ENCODE measurements at places on chromosomes 13 and 19.
A peak's percentile ranks its signal among the peaks of the same experiment; 100 is the strongest.

DNA sequence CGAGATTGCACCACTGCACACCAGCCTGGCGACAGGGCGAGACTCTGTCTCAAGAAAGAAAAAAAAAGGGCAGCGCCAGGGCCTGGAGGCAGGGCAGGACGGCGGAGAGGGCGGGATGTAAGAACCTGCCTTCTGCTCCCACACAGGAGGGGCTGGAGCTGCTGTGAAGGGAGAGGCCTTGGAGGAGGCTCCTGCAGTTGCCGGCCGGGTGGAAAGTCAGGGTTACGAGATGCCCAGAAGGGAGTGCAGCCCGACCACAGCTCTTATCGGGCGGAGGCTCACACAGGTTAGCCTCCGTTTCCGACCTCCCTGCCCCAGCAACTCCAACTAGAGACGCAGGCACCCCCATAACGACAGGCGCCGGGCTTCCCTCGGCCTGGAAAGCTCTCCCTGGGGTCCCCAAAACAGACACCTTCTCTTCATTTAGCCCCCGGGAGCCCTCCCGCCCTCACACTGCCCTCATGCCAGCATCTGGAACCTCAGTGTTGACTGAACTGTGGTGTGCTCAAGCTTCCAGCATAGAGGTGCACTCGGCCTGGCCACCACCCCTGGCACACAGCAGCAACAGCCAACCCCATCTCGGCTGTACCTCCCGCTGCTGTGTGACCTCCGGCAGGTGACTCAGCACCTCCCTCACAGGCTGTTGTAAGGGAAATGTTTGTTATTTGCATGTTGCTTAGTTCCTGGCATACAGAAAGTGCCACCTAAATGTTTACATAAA, 1.4 kb downstream of the PLPP2 start:
- DNase-seq, result peak; percentile 83

DNA sequence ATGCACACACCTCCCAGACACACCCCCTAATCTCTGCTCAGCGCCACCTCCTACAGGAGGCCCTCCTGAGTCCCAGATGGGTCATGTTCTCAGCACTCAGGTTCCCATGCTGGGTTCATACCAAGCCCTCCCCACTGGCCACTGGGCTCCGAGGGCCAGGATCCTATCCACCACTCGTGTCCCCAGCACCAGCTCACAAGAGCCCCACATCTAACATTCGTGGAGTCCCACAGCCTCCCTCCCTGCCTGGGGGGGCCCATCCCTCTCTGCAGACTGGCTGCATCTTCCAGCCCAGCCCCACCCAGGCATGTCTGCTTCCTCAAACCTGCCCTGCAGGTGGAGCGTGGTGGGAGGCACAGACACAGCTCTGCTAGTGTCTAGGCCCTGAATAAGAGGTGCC, 227.4 kb downstream of the TUBA3C start:
- DNase-seq, result no peak

DNA sequence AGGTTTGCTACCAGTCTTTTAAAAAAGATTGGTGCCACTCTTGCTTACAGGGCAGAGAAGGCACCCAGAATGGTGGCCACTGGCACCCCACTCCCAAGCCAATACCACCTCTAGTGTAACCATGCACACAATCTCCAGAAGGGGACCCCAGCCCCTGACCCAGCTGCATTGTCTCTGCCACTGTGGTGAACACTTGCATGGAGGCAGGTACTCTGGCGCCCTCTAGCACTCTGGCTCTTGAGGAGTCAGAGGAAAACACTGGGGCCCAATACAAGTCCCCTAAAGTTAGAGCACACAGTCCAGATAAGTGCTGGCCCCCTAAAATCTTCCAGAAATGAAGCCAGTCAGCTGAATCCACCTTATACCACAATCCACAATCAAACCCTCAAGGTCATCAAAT, 6.0 kb downstream of the ERVV-1 start:
- no peak for DNase-seq

GRCh38 chr19:46356149-46357055, 9.5 kb downstream of the PPP5C start:
- no peak for DNase-seq

GRCh38 chr13:61084988-61085387, 330.7 kb downstream of the PCDH20 start:
- DNase-seq, result no peak

- DNase-seq, result no peak
Measured at GRCh38 chr19:34075661-34076091, 96.6 kb upstream of the LSM14A start.

DNA sequence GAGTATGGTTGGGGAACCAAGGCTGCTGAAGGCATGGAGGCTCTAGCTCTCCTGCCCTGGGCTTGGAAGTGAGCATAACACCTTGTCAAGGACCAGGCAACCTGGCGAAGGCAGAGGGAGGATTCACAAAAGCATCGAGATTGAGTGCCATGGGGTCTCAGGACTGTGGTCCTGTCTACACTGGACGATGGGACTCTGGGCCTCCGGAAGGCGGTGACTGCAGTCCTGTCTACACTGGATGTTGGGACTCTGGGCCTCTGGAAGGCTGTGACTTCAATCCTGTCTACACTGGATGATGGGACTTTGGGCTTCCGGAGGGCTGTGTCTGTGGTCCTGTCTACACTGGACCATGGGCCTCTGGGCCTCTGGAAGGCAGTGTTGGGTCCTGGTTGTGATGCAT, 290.4 kb downstream of the TEX29 start:
- DNase-seq, result no peak

DNA sequence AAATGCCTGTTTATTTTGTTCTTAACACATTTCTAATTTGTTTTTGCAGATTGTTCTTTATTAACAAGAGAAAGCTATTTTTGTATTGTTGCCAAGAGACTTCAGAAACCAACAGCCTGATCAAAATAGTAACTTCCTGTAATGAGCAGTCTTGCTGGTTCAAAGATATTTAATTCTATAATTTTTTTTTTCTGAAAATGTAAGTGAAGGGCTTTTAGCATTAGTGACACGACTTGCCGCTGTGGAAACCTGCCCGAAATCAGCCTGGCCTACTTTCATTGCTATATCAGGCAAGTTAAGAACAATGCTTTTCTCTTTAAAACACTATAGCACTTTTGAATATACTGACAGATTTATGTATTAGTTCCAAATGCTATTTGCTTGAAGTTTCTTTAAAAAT, 374.3 kb downstream of the EFNB2 start:
- no peak for DNase-seq

GRCh38 chr19:33156334-33156733, 24.4 kb downstream of the WDR88 start:
- no peak for DNase-seq

GRCh38 chr13:44932171-44932849, 57.0 kb downstream of the NUFIP1 start:
- DNase-seq, result no peak

DNA sequence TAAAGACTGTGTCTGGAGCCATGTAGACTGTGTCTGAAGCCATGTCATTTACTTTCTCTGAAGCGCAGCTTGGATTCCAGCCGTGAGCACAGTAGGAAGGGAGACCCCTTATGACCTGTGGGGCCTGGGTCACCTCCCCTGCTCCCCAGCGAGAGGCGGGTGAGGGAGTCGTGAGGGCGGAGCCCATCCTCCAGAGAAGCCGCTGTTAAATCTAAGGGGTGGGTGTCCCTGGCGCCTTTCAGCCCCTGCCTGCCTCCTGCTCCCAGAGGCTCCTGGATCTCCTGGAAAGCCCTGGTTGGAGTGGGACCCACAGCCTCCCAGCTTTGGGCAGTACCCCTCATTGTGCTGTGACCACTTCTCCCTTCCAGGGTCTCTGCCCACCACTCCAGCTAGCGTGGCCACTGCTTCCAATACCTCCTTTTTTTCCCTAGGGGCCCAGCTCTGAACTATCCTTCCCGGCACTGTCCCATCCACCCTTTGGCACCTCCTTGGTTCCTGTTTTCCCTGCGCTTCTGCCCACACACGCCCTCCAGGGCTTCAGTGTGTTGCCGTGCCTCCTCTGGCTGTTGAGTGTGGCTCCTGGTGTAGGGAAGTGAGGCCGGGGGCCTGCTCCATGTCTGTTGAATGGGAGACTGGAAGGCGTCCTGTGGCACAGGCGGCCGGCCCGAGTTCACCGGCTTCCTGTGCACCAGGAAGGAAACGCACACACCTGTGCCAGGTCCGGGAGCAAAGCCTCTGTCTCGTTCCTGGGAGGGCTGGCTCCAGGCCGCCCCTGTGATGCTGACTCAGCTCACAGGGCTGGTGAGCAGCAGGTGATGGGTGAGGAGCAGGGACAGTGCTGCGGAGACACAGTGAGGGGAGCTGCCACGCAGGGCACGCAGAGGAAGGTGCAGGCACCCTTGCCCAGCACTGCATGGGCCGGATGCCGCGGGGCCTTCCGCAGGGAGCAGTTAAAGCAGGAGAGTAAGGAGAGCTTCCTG, 29.4 kb downstream of the ATP4B start:
- DNase-seq, result no peak

GRCh38 chr13:74289861-74290773, 155.9 kb upstream of the KLF12 start:
- no peak for DNase-seq

- DNase-seq, result no peak
Measured at GRCh38 chr19:56153507-56153906, 12.4 kb downstream of the ZNF444 start.

- peak; percentile 60 for DNase-seq
Measured at GRCh38 chr19:41531438-41532311, 44.3 kb upstream of the CEACAM21 start.

- DNase-seq, result no peak
Measured at GRCh38 chr13:66853564-66853963, 376.6 kb downstream of the PCDH9 start.

- DNase-seq, result peak; percentile 62
Measured at GRCh38 chr19:5536337-5536894, 31.3 kb downstream of the TINCR start.

- no peak for DNase-seq
Measured at GRCh38 chr13:97134364-97135095, 87.6 kb upstream of the MBNL2 start.

DNA sequence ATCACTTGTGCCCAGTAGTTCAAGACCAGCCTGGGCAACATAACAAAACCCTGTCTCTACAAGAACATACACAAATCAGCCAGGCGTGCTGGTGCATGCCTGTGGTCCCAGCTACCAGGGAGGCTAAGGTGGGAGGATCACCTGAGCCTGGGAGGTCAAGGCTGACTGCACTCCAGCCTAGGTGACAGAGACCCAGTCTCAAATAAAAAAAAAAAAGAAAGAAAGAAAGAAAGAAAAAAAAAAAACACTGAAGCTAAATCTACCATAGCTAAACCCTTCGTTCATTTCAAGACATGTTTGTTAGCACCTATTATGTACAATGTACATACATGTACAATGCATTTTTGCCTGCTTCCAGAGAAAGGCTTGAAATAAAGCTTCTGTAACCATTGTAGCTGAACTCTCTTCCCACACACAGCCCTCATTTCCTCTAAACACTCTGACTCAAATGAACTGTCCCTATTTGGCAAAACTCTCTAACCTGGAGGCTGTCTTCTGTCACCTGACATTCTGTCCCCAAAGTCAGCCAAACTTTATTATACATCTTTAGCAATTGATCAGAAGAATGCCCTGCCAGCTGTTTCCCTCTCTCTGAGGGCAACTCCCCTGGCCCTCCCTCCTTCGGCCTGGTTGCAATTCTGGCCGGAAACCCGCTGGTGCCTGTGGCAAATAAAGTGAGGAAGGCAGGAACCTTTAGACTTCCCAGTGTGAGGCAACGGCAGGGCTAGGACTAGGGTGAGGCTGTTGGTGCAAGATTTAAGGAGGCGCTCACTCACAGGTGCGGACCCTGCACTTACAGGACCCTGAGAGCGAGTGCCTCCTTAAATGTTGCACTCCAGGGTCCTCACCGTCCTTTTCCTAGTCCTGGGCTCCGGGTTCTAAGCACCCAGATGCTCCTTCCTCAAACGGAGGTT, 1.8 kb downstream of the ETHE1 start:
- peak; percentile 83 for DNase-seq

DNA sequence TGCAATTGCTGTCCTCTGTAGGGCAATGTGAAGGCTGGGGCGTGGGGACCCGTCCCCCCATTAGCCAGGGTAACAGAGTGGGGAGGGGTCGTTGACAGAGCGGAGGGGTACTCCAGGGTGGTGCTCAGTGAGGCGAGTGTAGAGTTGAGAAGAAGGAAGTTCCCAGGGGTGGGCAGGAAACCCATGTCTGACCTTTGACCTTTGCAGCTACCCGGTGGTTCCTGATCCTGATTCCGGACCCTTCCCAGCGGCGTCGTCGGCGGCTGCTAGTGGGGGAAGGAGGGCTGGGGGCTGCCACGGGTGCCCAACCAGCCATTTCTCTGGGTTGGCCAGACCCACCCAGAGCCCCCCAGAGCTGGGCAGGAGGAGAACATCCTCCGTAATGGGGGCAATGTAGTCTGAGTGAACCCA, 2.1 kb upstream of the PLVAP start:
- DNase-seq, result no peak

GRCh38 chr13:38767506-38768265, 80.8 kb downstream of the FREM2 start:
- DNase-seq, result no peak

DNA sequence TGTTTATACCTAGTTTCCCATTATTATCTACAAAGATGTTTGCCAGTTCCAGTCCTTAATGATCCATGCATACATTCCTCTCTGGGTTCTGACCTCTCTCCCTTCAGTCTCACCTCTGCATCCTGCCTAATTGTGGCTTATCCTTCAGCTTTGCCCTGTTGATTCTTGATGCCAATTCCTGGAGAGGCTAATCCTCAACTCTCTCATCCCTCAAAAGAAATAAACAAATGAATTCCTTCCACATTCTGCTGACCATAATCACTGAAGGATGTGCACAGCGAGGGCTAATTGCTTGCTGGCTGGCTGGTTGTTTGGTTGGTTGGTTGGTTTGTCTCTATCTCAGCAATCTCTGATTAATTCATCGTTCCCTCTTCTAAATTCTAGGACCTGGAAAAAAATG, 113.8 kb downstream of the IRS2 start:
- DNase-seq, result no peak

DNA sequence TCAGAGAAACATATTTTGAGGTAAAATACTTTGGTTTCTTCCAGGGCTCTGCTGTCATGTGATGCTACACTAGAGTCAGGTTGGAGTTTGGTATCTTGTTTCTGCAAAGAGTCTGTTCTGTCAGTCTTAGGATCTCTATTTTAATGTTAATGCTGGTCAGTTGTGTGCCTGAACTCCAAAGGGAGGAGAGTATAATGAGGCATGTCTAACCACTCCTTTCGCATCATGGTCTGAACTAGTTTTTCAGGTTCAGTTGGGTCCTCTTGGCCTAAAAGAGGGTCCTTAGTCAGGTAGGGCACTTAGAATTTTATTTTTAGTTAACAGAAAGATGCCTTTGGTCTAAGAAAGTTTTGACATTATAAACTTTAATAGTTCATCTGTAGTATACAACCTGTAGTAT, 78.2 kb downstream of the FNDC3A start:
- DNase-seq, result no peak
